Natural killer cell (primary cell): ENCODE measurements at places on chromosomes 6 and 20. TPM values are rescaled to one million over a fixed set of nuclear protein-coding genes. Genes with fewer than 3 reads are reported as not detected.

The BMP5 gene
- not detected for total RNA-seq

The NR2E1 gene
- not detected for total RNA-seq

DNA sequence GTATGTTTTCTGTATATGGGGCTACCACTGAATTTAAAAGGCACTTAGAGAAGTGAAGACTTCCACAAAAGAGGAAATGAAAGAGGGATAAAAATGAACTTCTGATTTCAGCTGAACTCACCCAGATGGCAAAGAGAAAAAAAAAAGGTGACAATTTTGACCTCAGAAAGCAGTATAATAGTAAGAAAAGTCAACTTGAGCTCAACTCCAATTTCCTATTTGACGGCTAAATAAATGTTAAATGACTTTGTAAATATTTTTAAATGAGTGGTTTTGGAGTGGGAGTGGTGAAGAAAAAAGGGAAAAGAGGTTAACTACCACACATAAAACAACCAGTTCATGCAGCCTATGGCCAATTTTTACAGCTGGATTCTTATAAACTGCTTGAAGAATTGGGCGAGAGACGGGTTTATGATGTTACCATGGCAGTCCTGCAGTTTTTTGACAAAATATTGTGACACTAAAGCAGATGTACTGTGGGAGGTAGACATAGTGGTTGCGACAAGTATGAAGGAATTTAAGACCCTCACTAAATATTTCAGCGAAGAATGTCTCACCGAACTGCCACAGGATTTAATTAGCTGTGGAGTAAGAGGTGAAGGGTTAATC lies 49.8 kb upstream of the ADTRP start:
- no peak for DNase-seq

DNA sequence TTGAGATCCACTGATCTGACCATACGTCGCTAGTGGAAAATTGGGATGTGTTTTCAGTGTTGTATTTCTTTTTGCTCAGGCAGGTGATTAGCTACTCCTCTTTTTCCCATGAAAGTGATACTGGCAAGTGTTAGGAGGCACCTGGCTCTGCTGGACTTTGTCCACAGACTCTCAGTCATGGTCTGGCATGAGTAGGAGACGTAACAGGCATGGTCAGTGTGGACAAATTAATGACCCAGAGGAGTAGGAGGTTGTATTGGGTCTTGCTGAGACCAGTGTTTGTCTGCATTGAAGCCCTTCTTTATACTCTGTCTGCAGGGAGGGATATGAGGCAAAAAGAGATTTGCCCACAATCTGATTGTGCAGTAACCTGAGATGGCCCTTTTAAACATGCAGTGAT lies 178.7 kb downstream of the DTNBP1 start:
- no peak for DNase-seq

DNA sequence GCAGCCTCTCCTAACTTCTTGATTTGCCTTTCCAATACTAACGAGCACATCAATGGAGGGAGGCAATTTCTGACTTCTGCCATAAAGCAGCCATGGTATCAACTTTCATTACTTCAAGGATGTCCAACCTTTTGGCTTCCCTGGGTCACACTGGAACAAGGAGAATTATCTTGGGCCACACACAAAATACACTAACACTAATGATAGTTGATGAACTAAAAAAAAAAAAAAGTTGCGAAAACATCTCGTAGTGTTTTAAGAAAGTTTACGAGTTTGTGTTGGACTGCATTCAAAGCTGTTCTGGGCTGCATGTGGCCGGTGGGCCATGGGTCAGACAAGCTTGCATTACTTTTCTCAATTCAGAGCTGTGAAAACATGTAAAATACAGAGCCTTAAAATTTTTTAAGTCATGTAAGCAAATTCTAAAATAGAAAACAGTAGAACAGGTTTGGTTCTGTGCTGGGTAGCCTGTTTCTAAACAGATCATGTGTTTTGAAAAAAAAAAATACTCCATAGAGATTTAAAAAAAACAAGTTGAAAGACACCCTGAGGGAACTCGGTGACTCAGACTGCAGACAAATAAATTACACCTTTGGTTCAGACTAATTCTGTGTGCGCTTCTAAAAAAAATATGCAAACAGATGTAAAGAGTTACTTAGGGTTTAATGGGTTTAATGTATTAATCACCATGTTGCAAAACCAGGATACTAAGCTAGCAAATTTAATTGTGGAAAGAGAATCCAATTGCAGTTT lies 43.6 kb upstream of the SLC22A23 start:
- DNase-seq, result no peak

GRCh38 chr6:152313542-152314482 lies 323.4 kb downstream of the SYNE1 start:
- DNase-seq, result no peak

The SYCP2 gene
- 5.9 TPM for total RNA-seq

The POM121L2 gene
- total RNA-seq, result not detected

The ME1 gene
- 0.14 TPM for total RNA-seq

The TINAG gene
- total RNA-seq, result not detected

- DNase-seq, result no peak
Observed at GRCh38 chr6:110250838-110251237, 70.6 kb downstream of the CDC40 start.

GRCh38 chr6:110063594-110064263 lies 85.6 kb downstream of the GPR6 start:
- DNase-seq, result peak; percentile 27

DNA sequence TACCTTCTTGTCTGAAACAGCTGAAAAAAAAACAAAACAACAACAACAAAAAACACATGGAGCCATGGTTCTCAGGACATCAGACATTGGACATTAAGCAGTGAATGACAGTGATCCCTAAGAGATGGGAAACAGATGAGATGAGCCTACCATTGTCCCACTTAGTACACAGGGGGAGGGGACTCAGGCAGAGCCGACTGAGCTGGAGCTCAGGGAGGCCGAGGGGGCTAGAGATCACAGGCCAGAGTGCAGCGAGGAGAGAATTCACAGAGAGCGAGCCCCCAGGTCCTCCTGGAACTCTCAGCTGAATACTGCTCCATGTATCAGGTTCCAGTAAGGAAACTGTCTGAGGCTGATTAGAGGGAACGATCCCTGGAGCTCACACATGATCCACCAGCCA lies 134.6 kb downstream of the GRM4 start:
- DNase-seq, result no peak

The HLA-DQB1 gene
- total RNA-seq, result 25.5 TPM

The RAET1G gene
- total RNA-seq, result 0.43 TPM

DNA sequence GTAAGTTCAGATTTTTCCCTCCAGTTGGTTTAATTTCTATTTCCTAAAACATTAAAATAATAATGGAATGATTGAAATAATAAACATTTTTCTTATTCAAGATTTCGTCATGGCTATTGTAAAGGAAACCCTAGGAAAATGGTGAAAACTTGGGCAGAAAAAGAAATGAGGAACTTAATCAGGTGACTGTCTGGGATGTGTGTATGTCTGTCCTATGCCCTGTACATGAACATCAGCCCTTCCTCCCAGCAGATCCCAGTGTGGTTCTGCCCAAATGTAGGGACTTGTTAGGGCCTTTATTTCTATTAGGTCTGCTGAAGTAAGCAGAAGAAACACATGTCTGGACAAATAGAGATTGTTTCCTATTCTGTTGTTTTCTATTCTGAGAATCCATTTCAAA lies 13.1 kb downstream of the RIOK1 start:
- DNase-seq, result no peak

- DNase-seq, result no peak
Observed at GRCh38 chr6:134233180-134233955, 84.5 kb downstream of the SGK1 start.

- no peak for DNase-seq
Observed at GRCh38 chr20:59696476-59696875, 92.1 kb downstream of the PHACTR3 start.

The SIRPD gene
- total RNA-seq, result not detected

- DNase-seq, result no peak
Observed at GRCh38 chr6:98380589-98380988, 453.8 kb upstream of the POU3F2 start.

The APCDD1L gene
- not detected for total RNA-seq

The CYB5R4 gene
- total RNA-seq, result 34.0 TPM

The TPD52L1 gene
- total RNA-seq, result not detected

DNA sequence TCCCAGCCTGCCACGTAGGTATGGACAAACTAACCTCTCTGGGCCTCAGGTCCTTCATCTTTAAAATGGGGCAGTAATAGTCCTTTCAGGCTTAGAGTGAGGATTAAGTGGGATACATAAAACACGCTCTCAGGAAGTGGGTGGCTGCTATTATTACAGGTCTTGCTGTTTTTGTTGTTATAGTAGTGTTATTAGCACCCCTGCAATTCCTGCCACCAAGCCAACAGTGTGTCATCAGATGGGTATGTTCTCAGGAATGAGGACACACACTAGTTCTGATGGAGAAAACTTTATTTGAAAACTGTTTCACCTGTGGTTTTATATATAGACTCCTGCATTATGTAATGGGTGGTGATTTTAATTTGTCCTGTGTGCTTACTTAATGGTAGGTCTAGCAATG lies 131.7 kb downstream of the LRRC1 start:
- no peak for DNase-seq

DNA sequence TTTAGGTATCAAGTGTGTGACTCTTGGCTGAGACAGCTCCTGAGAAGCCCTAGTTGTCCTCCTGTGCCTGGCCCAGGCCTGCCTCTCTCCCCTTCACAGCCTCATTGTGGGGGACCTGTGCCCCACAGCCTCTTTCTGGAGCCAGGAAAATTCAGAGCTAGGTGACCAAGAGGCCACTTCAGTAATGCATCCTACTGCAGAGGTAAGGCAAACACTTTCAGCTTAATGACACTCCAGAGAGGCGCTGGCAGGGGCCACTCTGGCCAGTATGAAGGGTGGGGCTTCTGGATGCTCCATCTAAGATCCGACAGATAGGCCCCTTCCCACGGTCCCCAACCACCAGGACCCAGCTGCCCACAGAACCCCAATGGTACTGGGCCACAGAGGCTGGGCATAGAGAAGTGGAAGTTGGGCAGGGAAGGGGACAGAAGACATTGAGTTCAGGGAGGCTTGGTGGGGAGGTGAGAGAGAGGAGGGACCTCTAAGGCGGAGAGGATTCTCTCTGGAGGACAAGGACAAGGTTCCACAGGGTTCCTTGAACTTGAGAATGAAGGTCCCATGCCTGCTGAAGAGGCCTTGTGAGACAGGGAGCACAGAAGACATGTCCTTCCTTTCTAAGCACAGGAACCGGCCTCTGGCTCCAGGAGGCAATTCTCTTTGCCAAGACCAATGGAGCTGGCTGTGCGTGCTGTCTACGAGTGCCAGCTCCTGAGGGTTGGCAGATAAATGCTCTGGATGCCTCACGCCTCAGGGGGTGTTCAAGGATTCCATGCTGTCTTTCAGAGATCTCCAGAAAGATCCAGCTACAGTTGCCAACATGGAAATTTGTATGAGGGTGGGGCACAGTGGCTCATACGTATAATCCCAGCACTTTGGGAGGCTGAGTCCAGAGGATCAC lies 46.4 kb upstream of the TGM2 start:
- no peak for DNase-seq

DNA sequence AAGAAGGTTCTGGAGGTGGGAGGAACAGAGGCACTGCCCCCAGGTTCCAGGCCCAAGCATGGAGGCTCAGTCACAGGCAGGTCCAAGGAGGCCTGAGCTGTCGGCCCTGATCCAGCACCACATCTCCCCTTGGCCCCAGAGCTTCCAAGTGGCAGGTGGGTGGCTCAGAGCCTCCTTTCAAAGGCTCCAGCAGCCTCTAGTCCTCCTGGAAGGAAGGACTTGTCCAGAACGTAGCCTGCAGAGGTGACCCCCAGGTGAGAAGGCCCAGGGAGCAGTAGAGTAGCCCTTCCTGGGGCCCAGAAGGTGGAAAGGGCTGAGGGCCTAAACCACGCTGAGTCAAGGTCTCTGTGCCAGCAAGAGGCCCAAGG lies 7.7 kb downstream of the TFEB start:
- DNase-seq, result no peak

DNA sequence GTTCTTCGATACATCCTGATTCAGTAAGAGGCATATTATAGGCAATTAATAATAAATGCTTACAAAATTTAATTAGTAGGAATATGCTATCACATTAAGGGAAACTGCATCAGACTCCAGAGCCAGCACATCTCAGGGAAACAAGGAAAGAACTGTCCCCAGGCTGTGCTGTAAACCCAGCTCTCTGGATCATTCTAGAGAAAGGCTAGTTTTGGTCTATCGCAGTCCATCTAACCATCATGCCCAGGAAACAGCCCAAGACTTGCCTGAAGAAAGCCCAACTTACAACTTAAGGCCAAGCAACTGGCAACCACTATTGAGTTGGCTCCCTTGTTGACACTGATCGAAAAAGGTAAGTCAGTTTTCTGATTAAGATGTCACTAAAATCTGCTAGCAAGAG lies 11.3 kb downstream of the MAP3K5 start:
- no peak for DNase-seq

- DNase-seq, result no peak
Observed at GRCh38 chr6:111992851-111993250, 61.1 kb upstream of the CCN6 start.

The DSP gene
- not detected for total RNA-seq

GRCh38 chr20:58235010-58235409 lies 6.6 kb upstream of the ANKRD60 start:
- peak; percentile 37 for DNase-seq

- DNase-seq, result no peak
Observed at GRCh38 chr6:79426625-79427278, 110.5 kb downstream of the LCA5 start.

DNA sequence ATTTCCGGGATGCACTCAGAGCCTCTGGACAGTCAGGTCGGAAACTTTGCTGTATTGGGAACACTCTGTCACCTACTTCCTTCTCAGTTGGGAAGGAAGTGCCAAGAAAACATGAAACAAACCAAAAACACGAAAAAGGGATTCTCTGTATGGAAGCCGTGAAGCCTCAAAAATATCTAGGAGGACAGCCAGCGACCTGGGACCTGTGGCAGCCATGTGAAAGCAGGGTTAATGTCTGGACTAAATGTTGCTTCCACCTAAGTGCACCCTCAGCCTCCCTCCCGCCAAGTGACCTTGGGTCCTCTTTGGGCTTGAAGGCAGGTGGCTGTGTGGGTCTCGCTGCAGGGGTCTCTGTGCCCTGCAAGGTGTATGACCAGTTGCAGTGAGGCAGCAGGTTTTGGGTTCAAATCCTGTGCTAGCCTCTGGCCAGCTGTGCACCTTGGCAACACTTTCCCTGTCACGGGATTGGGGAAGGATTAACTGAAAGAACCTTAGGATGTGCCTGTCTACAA lies 851 bp downstream of the MAVS start:
- no peak for DNase-seq

DNA sequence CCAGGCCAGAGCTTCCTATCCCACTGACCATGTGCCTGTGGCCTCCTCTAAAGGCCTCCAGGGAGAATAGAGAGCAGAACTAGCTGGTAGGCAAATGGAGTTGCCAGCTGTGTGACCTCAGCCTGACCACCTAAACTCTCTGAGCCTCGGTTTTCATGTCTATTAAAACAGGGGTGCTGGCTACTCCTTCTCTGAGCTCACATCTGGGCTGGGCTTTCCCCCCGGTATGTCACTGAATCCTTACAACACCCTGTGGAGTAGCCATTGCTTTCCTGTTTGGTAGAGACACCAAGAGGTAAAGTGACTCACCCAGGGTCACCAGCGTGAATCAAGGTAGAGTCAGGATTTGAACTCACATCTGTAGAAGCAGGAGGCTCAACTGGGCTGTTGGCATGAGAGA lies 132.1 kb downstream of the JPH2 start:
- no peak for DNase-seq
